ENCODE measurements at places on chromosomes 6 and 20.

- no peak for DNase-seq
Measured at GRCh38 chr6:13613029-13613594, 2.0 kb upstream of the NOL7 start.

GRCh38 chr6:158389193-158389919, 77.1 kb downstream of the TULP4 start:
- peak; percentile 9 for DNase-seq

GRCh38 chr6:51541847-51542246, 545.6 kb downstream of the PKHD1 start:
- DNase-seq: no peak

- DNase-seq: no peak
Measured at GRCh38 chr6:44059359-44060346, 67.6 kb downstream of the MRPL14 start.

GRCh38 chr20:560680-561079, 17.1 kb upstream of the CSNK2A1 start:
- DNase-seq: no peak

- DNase-seq: no peak
Measured at GRCh38 chr6:26016245-26016962, 53.8 kb downstream of the TRIM38 start.

DNA sequence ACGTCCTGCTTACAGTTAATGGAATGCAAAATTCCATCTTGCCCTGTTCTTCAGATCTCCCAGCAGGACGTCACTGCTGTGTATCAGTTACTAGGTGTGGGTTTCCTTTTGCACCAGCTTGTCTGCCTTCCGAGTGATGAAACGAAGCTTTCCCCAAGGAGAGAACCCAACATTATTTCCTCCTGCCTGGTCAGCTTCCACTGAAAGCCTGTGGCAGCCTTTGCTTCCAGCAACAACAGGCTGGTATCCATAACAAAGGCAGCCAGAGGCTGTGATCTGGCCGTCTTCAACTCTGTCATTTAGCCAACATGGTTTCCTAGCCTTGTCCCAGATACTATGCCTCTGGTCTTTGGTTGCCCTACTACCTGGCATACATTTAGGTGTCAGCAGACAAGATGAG, 78.9 kb upstream of the HEY2 start:
- DNase-seq: no peak

GRCh38 chr6:105215506-105215905, 35.7 kb upstream of the POPDC3 start:
- no peak for DNase-seq

GRCh38 chr6:90288404-90288803, 8.2 kb downstream of the BACH2 start:
- no peak for DNase-seq

DNA sequence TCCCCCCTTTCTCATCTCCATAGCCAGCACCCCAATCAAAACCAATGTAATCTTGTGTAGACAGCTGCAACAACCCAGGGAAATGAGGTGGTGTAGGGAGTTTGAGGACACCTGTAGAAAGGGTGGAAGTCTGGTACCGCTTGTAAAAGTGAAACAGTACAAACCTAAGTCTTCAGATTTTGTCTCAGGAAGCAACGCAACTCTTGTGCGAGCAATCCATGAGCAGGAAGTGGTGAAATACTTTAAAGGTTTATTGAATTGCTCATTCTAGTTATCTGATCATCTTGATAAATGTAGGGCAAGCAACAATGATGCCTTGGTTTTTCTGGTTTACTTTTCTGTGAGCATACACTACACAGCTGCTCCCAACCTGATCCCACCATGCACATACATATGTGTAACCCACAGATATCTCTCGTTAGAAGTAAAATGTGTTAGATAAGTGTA, 71.1 kb upstream of the THEMIS start:
- DNase-seq: peak; percentile 17

GRCh38 chr6:16766043-16766536, 4.8 kb upstream of the ATXN1 start:
- no peak for DNase-seq
